ENCODE measurements at places on chromosomes 11 and 22.
A peak's percentile ranks its signal among the peaks of the same experiment; 100 is the strongest.

GRCh38 chr11:116787436-116787785 lies 412 bp downstream of the ZPR1 start:
- no peak for DNase-seq

DNA sequence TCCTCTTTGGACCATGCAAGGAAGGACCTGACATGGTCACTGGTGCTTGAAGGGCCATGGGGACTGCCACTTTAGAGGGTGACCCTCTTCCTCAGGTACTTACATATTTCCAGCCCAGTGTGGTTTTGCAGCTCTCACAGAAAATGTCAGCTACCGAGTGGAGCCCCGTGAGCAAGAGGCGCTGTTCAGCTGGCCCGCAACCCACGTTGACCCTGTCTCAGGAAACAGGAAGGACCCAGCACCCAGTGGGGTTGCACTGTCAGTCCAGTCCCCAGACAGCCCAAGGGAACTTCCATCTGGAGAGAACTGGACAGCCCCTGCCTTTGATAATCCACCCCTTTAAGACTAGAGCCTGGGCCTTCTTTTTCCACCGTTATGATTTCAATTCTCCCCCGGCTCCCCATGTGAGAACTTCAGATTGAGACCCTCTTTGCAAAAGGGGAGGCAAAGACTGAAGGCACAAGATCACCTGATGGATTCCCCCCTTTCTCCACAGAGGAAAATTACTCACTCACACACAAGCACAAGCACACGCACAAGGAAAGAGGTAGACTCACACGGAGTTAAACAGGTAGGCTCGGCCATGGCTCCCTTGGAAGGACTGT lies 3.4 kb downstream of the YPEL4 start:
- no peak for DNase-seq

DNA sequence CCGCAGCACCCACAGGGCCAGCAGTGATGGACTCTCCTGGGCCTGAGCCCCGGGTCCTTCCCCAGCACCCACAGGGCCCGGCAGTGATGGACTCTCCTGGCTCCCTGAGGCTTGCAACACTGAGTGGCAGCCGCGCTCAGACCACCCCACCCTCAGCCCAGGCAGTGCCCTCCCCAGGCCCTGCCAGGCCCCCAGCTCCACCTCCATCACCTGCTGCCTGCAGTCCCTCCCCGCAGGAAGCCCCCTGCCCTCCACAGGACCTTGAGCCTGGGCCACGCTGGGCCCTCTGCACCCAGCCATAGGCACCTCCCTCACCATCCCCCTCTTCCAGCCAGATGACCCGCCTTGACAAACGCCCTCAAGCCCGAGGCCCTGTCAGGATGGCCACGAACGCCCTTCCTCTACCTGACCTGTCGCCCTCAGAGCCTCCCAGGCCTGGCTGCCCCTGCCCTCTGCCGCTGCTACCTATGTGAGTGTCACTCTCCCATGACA lies 11.4 kb downstream of the ALG12 start:
- DNase-seq = no peak

DNA sequence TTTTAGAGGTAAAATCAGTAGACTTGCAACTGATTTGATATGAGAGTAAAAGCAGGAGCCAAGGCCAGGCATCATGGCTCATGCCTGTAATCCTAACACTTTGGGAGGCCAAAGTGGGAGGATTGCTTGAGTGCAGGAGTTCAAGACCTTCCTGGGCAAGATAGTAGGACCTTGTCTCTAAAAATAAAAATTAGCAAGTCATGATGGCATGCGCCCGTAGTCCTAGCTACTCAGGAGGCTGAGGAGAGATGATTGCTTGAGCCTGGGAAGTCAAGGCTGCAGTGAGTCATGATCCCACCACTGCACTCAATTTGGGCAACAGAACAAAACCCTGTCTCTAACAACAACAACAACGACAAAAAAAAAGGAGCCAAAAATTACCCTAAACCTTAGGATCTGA lies 13.5 kb downstream of the SGSM3 start:
- DNase-seq = no peak

- DNase-seq = no peak
These were observed 26.6 kb upstream of the TTC12 start for GRCh38 chr11:113287801-113288200.

DNA sequence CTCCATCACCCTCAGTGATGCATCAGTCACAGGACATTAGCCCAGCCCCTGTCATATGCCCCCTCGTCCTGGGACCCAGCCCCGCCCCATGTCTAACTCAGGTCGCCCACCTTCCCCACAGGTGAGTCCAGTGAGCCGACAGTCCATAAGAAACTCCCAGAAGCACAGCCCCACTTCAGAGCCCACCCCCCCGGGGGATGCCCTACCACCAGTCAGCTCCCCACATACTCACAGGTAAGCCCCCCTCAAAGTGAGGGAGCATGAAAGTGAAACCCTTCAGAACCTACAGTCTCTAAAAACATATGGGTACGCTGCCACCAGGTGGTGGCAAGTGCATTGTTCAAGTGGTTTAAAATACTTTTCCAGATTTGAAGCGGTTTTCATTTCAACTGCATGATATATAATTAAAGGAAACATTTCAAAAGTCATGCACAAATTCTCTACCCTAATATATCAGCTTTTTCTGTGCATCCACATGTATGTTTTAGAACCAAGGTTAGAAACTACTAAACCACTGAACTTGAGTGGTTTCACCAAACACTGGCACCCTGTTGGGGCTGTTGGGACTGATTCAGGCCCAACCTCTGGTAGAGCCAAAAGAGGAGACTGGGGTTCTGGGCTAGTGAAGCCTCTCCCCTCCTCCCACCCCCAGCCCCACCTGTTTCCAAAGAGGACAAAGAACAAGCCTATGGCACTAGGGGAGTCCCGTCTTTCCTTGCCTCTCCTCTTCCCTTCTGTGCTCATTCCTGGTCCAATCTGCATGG lies 17.3 kb downstream of the EPS8L2 start:
- no peak for DNase-seq

GRCh38 chr22:49699476-49699875 lies 128.2 kb downstream of the BRD1 start:
- peak; percentile 58 for DNase-seq

Measured in heart left ventricle (tissue), 16 donors.